ENCODE measurements at places on chromosomes 6 and 20.
A peak's percentile ranks its signal among the peaks of the same experiment; 100 is the strongest.

DNA sequence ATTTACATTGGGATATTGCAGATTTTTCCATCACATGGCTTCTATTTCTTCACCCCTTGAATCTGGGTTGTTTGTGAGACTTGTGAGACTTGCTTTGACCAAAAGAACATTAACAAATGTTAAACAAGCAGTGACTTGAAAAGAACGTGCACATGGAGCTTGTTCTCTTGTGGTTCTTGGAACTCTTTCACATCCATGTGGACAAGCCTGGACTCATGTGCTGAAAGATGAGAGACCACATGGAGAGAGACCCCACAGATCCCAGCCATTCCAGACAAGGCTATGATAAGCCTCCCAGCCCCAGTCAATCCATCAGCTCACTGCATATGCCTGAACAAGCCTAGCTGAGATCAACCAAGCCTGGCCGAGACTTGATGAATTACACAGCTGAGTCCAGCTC, 1365.7 kb upstream of the GJE1 start:
- DNase-seq: peak; percentile 46

DNA sequence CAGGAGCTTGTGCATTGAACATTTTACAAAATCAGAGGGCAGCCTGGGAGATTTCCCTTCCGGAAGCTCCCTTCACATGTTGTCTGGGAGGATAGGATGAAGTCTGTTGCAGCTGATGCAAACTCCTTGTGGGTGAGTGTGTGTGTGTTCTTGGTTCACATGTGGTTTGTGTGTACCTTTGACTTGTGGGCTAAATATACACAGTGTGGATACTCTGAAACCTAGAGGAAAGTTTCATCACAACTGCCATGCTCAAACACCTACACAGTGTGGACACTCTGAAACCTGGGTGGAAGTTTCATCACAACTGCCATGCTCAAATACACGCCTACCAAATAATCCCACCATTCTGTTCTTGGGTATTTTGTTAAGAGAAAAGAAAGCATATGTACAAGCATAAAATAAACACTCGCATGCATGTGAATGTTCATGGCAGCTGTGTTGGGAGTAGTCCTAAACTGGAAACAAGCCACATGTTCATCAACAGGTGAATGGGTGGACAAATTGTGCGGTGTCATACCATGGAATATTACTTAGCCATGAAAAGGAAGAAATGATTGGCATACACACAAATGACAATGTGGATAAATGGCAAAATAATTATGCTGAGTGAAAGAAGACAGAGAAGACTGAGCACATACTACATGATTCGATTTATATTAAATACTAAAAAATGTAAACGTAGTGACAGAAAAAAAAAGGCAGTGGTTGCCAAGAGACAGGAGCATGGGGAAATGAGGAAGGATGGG, 1.8 kb downstream of the SCP2D1 start:
- no peak for DNase-seq

DNA sequence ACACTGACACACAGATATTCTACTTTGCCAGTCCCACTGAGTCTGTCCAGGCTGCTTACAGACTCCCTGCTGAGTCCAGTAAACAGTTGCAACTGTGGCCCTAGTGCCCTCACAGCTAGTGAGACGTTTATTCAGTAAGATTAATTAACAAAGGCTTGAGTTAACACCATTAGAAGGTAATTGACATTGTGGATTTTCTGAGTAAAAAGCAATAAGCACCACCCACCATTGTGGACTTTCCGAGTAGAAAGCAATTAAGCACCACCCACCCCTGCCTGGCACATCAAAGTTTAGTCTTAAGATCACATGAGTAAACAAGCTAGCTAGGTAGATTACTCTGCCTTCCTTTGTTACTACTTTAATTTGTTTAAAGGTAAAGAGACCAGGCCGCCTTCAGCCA, 408.6 kb upstream of the IMPG1 start:
- no peak for DNase-seq

- DNase-seq: peak; percentile 90
Observed at GRCh38 chr20:19609642-19610223, 148.3 kb upstream of the RIN2 start.

DNA sequence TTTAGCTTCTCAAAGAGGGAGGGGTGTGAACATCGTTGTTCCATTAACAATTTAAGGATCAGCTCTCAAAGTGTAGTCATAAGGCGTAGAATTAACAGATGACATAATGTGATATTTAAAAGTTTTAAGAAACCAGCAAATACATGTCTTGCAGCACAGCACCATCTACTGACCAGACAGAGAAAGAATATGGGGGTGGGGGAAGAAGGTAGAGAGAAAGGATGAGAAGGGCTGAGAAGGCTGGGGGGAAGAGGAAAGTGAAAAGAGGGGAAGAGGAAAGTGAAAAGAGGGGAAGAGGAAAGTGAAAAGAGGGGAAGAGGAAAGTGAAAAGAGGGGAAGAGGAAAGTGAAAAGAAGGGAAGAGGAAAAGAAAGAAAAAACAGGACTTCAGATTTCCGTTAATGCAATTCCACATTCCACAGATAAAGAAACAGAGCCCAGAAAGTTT, 80.9 kb downstream of the HAO1 start:
- DNase-seq: peak; percentile 65

DNA sequence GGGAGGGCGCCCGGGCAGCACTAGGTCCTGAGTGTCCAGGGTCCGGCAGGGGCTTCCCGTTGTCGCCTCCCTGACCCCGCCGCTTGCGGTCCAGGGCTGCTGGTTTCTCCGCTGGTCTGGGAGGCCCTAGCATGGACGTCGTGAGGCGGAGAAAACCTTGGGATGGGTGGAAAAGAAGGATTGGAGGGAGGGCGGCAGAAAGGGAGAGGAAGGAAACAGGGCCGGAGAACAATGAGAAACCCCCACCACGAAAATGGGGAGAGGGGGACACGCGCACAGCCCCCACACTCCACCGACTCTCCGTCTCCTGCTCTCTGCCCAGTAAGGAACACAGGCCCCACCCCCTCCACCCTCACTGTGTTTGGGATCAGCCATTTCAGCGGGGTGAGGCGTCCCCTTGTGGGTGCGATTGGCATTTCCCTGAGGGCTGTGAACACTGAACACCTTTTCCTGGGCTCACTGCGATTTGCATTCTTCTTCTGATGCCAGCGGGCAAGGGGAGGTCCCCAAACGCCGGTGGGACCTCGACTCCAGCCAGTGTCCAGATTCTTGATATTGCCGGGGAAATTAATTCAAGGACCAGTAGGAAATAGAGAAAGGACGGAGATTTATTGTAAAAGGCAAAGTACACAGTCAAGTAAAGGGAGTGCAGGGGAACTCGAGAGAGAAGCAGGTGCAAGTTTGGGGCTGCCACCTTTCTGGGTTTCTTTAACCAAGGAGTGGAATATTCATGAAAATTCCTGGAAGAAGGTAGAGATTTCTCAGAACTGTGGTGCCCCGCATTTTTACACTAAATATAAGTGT, 3.3 kb upstream of the RAET1G start:
- peak; percentile 75 for DNase-seq

- DNase-seq: peak; percentile 40
Observed at GRCh38 chr6:10800810-10801209, 37.5 kb downstream of the MAK start.

GRCh38 chr6:153170511-153170910, 39.4 kb upstream of the RGS17 start:
- peak; percentile 88 for DNase-seq

All from mammary epithelial cell (primary cell).